ENCODE measurements at places on chromosomes 6 and 20.
A peak's percentile ranks its signal among the peaks of the same experiment; 100 is the strongest.

DNA sequence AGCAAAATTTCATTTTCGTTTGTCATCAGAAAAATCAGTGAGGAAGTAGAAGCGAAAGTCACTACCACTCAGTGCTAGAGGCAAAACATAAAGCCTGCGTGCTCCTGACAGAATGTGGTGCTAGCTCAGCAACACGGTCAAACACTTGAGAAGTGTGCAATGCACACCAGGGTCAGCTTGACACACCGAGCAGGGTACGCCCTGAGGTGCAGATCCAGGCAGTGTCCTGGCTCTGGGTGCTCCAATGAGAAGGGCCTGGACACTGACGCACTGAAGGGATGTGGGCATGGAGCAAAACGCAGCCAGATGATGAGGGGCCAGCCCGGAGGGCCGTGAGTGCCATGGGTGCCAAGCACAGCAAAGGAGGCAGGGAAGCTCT, 5.9 kb downstream of the RNASET2 start:
- DNase-seq: no peak

- no peak for DNase-seq
Observed at GRCh38 chr20:11675920-11676629, 241.6 kb upstream of the BTBD3 start.

DNA sequence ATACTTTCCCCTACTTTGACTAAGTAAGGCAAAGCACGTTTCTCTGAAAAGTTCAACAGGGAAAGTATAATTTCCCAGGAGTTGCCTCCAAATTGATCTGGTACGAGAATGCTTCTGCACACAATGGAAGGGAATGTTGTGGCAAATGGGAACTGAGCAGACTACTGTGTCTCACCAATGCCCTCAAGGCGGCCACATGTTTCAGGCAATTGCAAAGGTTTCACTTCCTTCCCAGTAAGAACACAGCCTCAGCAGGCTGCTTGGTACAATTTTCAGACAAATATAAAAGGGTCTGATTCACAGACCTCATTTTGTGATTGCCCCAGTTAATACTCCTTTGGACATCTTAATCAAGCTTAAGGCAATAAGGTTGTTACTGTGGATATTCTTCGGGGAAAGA, 71.2 kb downstream of the KIAA0319 start:
- DNase-seq: no peak

DNA sequence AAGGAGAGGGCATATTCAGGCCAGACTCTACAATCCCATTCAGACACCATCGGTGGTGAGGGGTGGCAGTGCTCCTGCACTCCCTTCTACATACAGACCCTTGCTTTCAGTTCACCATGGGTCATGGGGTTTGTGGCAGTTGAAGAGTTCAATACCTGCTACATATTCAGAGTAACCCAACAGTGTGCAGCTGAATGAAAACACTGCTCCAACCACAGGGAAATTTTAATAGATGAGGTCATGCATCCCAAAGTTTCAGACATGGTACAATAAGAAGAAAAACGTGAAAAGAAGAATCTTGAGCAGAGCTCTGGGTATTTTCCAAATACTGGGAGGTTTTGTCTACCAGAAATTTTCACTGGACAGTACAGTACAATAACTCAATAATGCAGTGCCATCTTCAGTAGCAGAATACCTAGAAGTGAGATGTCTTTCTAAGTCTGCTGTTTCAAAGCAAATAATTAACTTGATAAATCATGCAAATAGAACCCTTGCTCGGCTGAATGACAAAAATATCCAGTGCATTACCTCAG, 162.1 kb downstream of the PTPRK start:
- no peak for DNase-seq

GRCh38 chr20:8155812-8156211, 23.7 kb downstream of the PLCB1 start:
- no peak for DNase-seq

- DNase-seq: no peak
Observed at GRCh38 chr20:46984405-46984804, 89.8 kb downstream of the EYA2 start.

DNA sequence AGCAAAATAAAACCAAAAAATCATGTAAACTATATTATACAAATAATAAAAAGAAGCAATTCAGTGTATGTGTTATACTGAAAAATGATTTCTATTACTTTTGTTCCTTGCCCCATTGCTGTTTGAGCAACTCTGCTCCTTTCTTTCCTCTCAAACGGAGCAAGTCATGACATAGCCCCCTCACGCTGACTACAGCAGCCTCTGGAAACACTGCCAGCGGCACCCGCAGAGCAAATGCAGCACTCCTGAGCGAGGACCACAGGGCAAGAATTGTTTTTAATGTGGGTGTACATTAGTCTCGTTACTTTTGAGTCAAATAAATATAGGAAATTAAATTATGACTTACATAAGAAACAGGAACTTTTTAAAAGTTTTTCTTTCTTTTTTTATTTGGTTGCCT, 350.1 kb upstream of the HSF2 start:
- DNase-seq: no peak

- no peak for DNase-seq
Observed at GRCh38 chr6:137911675-137912191, 44.7 kb downstream of the TNFAIP3 start.

GRCh38 chr20:36064658-36065426, 89.7 kb upstream of the EPB41L1 start:
- peak; percentile 98 for DNase-seq

DNA sequence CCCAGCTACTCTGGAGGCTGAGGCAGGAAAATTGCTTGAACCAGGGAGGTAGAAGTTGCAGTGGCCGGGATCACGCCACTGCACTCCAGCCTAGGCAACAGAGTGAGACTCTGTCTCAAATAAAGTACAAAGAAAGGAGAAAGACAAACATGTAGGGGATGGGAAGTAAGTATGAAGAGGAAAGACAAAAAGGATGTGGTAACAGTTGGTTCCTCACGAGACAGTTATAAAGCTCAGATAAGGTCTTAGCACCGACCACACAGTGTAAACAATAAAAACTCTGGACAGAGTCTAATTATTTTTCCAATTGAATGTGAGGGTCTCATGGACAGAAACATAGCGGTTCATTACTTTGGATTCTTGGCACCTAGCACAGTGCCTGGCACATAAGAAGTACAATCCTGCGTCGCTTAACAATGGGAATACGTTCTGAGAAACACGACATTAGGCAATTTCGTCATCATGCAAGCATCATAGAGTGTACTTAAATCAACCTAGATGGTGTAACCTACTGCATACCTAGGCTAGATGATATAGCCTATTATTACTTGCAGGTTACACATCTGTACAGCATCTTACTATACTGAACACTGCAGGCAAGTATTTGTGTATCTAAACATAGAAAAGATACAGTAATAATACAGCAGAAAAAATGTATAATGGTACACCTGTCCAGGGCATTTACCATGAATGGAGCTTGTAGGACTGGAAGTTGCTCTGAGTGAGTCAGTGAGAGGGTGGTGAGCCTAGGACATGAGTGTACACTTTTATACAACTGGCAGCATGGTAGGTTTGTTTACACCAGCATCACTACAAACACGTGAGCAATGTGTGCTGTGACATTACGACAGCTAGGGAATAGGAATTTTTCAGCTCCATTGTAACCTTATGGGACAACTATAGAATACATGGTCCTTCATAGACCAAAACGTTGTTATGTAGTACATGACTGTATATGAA, 38.2 kb downstream of the MBOAT1 start:
- no peak for DNase-seq

Data from uterus (tissue), 4 donors.